CD4-positive, alpha-beta T cell (primary cell): ENCODE measurements at places on chromosomes 6 and 20. TPM values are rescaled to one million over a fixed set of nuclear protein-coding genes. Genes with fewer than 3 reads are reported as not detected.

DNA sequence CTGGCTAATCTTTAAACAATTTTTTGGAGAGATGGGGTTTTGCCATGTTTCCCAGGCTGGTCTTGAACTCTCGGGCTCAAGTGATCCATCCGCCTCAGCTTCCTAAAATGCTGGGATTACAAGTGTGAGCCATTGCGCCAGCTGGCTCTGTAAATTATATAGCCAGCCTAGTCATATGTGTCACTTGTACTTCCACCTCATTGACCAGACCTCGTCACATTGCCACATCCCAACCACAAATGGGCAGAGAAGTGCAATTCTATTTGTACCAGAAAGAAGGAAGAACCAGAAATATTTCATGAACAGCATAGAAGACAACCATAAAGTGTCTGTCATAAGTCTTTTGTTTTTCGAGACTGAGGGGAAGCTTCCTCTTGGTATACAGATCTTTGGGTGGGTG, 304.9 kb upstream of the RNF24 start:
- H3K27ac ChIP-seq: no peak overlapping the region
- H3K27me3 ChIP-seq: peaks cover 7% of the 10 kb centered on the region
- DNase-seq: peak; percentile 29
- H3K4me1 ChIP-seq: no peaks in the 10 kb centered on the region
- H3K36me3 ChIP-seq: no peaks in the 10 kb centered on the region

DNA sequence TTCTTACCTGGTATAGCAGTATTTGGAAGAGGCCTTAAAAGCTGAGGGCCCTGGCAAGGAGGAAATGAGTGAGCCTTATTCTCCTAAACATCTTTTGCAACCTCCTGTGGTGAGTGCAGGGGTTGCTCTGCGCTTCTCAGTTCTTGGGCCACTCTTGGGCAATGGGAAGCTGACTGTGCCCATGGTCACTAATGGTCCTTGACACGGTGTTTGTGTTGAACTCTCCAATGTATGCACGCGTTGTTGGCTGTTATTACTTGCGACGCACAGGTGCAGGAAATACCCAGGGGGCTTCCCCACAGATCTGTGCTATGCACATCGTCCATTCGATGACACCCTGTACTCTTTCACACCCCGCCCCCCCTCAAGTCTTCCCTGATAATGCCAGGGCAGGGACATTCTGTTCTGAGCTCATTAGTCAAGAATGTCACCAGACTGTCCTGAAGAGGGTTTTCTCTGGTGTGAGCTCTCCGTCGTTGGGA, 79.7 kb downstream of the EDN1 start:
- H3K27me3 ChIP-seq: no peaks in the 10 kb centered on the region
- DNase-seq: no peak
- no peak overlapping the region for H3K4me3 ChIP-seq

- no peak overlapping the region for H3K27ac ChIP-seq
- H3K36me3 ChIP-seq: no peaks in the 10 kb centered on the region
These were observed 130.9 kb downstream of the FOXA2 start for GRCh38 chr20:22453244-22454080.

DNA sequence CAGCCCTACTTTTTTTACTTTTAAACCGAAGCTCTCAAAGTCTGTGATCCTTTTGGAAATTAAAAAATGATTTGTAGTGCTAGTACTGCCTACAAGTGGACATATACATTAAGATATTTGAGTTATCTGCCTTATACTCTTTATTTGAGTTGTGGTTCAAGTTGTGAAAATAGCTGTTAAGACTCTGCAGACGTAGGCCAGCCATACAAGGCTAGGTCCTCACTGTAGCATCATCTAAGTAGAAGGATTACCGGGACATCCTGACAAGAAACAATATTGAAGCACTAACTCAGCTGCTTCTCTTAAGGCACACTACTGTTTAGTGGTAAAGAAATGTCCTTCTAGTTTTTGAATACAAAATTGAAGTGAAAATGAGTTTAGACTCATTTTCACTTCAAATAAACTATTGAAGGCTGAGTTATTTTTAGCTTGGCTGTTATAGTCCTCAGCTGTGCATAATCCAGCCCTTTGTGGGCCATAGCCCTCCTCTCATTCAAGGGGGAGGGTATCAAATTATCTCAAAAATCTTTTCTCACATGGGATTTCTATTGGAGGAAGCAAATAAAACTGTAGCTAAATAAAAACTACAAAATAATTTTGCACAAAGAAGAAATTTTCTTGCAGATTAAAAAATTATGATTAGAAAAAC, 68.1 kb downstream of the JAG1 start:
- no peaks in the 10 kb centered on the region for H3K27me3 ChIP-seq
- H3K36me3 ChIP-seq: peaks cover 7% of the 10 kb centered on the region
- H3K4me3 ChIP-seq: no peak overlapping the region
- no peaks in the 10 kb centered on the region for H3K4me1 ChIP-seq

GRCh38 chr6:16437984-16438383, 199.6 kb downstream of the GMPR start:
- peaks cover 55% of the 10 kb centered on the region for H3K4me1 ChIP-seq
- peaks cover 5% of the 10 kb centered on the region for H3K36me3 ChIP-seq
- peak overlapping the region; percentile 40 for H3K4me3 ChIP-seq
- no peak overlapping the region for H3K27ac ChIP-seq
- DNase-seq: no peak

DNA sequence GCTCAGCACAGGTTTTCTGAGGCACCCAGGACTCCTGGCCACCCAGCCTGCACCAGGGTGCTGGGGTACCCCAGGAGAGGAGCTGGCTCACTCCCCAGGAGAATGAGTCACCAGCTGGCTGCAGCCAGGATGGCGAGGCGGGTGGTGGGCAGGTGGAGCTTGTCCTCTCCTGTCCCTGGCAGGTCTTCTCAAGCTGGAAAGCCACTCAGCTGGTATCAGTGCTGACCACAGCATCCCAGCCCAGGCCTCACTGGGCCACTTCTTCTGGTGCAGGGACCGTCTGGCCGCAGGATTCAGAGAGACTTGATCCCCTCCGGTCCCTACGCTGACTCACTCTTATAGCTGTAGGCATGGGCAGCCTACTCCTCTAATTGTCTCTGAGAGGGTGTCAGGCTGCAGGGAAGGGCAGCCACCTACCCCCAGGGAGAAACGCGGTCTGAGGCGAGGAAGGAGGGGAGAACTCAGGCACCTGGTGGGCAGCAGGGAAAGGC, 22.2 kb downstream of the TFEB start:
- H3K27ac ChIP-seq: no peak overlapping the region
- DNase-seq: no peak
- H3K4me1 ChIP-seq: peaks cover 11% of the 10 kb centered on the region
- no peaks in the 10 kb centered on the region for H3K27me3 ChIP-seq
- no peak overlapping the region for H3K4me3 ChIP-seq

Gene RIPPLY2
- not detected for total RNA-seq

GRCh38 chr6:147633191-147633590, 124.7 kb downstream of the SAMD5 start:
- no peaks in the 10 kb centered on the region for H3K36me3 ChIP-seq
- no peak overlapping the region for H3K4me3 ChIP-seq
- H3K4me1 ChIP-seq: no peaks in the 10 kb centered on the region
- no peak for DNase-seq
- H3K27me3 ChIP-seq: no peaks in the 10 kb centered on the region

DNA sequence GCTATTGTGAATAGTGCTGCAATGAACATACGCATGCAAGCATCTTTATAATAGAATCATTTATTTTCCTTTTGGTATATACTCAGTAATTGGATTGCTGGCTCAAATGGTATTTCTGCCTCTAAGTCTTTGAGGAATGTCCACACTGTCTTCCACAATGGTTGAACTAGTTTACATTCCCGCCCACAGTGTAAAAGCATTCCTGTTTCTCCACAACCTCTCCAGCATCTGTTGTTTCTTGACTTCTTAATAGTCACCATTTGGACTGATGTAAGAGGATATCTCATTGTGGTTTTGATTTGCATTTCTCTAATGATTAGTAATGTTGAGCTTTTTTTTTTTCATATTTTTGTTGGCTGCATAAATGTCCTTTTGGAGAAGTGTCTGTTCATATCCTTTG, 208.7 kb downstream of the PHF3 start:
- no peaks in the 10 kb centered on the region for H3K36me3 ChIP-seq
- no peak for DNase-seq
- no peaks in the 10 kb centered on the region for H3K27me3 ChIP-seq
- no peak overlapping the region for H3K27ac ChIP-seq
- no peak overlapping the region for H3K4me3 ChIP-seq
